ENCODE measurements at places on chromosomes 6 and 20.

GRCh38 chr6:100968949-100969348 is 87.8 kb upstream of the ASCC3 start:
- DNase-seq = no peak

GRCh38 chr6:132712366-132712765 is 1.5 kb downstream of the VNN1 start:
- DNase-seq = no peak

- DNase-seq = no peak
Observed at GRCh38 chr20:53124075-53124551, 152.0 kb downstream of the TSHZ2 start.

DNA sequence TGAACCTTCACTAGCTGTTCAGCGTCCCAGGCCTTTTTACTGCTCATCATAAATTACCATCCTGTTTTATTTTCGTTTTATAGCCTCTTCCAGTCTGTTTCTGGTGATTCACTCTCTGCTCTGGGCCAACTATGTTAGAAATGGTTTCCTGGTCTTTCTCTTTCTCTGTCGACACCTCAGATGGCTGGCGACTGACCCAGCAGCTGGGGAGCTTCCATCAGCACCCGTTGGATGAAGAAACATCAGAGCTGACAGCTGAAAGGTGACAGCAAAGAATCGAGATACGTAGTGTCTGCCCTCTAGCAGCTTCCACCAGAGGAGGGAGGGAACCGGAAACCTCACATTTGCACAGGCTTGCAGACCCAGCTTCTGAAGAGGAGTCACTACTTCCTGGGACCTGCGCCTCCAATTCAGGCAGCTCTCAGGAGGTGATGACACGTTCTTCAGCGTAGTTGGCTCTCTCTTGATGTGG is 82.9 kb upstream of the MLN start:
- DNase-seq = peak; percentile 82

DNA sequence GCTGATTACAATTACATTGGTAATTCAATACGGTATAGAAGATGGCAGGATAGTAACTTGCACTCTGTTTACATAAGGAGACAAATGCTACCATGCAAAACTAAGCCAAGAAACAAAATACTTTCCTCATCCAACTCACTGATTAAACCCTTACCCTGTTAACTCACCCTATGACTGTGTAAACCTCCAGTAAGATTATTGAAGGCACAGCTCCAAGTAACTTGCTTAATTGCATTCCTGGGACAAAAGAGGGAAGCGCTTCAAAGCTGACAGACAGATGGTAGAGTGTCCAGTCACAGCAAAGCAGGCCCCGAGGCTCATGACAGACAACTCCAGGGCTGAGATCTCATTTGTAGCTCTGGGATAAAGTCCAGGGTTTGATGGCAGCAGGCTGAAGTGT is 6.9 kb upstream of the KIF16B start:
- DNase-seq = peak; percentile 78

DNA sequence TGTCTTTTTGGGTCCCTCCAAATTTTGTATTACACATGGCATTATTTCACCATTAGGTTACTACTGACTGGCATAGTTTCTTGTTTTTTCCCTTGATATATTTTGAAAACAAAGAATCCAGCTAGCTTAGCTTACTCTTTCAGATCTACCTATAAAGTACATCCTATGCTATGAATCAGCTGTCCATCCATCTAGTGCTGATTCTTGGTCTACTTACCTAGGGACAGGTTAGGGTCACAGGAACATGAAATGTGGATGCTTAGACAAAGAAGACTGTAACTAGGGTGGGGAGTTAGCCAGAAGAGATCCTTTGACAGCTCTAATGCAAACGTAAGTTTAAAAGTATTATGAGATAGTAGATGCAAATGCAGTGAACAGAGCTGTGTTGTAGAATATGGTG is 91.7 kb downstream of the NKAIN2 start:
- no peak for DNase-seq

DNA sequence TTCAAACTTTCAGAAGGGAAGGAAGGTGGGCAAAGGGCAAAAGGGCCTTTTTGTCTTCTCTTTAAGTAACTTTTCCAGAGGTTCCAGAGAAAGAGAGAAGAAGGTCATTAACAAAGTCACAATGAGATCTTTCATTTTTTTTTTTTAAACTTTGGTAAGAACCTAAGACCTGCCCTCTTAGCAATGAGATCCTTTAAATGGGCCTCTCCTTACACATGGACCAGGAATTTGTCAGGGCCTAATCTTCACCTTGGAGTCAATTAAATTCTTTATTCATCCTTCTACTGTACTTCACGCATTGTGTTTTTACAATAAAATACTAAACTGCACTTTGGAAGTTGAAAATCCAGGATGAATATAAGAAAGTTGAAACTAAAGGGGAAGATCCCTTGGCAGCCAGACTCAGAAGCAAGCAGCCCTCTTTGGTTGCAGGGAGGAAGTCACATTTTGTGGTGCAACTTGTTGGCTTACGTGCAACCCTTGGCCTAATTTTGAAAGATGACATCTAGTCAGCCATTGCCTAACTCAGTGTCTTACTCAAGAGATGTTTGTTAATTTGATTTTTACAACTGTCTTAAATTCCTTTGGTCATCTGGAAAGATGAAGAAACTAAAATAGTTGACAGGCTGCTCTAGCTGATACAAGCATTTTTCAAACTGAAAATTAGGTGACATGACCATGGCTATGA is 11.9 kb upstream of the TMEM170B start:
- DNase-seq = peak; percentile 89

DNA sequence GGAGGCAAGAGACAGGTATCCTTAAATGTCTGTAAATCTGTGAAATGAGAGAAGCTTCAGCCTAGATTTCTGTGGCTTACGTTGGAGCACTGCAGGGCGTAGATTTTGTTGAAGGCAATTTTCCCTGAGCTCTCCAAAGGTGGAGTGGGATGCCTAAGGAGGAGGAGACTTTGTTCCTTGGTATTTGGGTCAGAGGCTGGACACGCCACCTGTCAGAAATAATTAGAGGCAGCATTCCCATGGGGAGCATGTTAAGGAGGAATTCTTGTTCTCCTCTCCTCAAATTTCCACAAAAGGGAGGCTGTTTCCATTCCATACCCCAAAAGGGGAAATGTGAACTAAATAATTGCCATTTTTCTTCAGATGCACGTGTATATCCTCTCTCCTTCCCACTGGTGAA is 11.1 kb upstream of the SCGN start:
- no peak for DNase-seq

DNA sequence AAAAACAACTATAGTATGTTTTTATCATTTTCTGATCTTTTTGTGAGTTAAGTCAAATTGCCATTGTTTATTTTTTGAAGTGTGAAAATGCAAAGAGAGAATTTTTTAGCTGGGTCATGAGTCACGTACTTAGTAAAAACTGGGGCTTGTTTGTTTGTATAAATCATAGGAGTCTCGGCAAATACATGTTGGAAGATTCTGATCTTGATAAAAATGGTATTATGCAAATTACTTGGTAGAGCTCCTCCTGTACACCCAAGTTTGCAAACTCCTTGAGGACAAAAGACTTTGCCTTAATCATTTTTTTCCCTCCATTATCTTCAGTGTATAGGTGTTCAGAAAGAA is 25.8 kb downstream of the TBPL1 start:
- no peak for DNase-seq

- DNase-seq = no peak
Observed at GRCh38 chr20:58039274-58040092, 189.0 kb downstream of the ANKRD60 start.

DNA sequence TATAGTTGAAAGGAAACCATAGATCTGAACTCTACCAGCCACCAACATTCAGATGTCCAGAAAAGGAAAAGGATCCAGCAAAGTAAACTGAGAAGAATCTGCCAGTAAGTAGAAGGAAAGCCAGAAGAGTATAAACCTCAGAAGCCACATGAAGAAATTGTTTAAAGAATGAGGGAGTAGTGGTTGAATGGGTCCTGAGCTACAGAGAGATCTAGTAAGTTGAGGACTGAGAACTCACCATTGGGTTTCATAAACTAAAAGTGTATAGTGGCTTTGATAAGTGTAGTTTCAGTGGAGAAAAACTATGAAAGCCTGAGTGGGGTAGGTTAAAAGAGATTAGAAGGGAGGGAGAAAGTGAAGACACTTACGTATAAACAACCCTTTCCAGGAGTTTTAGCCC is 32.0 kb upstream of the SUMO4 start:
- no peak for DNase-seq

DNA sequence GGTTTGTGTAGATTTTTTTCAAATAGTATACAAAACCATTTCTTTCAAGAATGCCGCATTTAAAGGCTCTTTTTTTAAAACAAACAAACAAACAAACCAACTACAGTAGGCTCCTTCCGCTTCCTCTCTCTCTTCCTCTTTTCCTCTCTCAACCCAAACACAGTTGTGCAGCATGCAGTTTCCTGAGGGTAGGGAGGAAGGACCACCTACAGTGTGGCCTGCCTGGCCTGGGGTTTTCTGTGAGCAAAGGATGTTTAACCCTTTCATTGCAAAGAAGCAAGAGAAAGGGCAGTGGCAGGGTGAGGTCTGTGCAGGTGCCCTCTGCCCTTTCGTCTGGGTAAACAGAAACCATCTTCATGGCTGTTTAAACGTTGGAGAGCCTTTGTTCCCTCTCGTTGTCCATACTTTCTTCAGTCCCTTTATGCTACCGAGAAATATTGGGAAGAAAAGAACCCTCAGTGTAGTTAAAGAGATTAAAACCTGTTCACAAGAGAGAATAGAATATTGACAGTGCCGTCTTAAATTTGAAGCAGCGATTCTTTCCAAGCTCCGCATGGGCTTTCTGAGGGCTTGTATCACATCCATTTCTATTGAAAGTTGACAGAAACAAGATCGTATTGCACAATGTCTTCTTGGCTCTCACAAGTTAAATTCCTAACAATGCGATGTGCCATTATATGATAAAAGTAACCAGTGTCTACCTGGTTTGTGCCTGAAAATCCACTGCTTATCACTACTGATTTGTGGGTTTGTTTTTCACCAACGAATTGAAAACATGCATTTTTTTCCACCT is 215.5 kb upstream of the SNX9 start:
- DNase-seq = no peak

DNA sequence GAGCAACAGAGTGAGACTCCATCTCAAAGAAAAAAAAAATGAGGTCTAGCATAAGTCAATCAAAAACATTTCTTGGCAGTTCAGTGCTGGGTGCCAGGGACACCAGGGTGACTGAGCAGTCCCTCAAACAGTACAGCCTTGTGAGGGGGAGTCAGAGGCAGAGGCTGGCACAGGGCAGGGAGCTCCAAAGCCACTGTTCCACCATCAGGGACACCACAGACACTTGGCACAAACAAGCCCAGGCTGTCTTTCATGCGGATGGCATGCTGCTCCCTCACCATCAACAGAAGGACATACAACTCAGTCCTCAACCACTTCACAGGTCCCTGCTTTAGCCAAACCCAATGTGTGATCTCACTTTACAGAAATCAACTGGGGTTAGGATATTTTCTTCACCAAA is 36.0 kb upstream of the GRM4 start:
- DNase-seq = no peak
